T-helper 17 cell (primary cell): ENCODE measurements at places on chromosomes 13 and 19.

- peak; percentile 17 for DNase-seq
Observed at GRCh38 chr13:95300625-95301182, 547 bp downstream of the ABCC4 start.

DNA sequence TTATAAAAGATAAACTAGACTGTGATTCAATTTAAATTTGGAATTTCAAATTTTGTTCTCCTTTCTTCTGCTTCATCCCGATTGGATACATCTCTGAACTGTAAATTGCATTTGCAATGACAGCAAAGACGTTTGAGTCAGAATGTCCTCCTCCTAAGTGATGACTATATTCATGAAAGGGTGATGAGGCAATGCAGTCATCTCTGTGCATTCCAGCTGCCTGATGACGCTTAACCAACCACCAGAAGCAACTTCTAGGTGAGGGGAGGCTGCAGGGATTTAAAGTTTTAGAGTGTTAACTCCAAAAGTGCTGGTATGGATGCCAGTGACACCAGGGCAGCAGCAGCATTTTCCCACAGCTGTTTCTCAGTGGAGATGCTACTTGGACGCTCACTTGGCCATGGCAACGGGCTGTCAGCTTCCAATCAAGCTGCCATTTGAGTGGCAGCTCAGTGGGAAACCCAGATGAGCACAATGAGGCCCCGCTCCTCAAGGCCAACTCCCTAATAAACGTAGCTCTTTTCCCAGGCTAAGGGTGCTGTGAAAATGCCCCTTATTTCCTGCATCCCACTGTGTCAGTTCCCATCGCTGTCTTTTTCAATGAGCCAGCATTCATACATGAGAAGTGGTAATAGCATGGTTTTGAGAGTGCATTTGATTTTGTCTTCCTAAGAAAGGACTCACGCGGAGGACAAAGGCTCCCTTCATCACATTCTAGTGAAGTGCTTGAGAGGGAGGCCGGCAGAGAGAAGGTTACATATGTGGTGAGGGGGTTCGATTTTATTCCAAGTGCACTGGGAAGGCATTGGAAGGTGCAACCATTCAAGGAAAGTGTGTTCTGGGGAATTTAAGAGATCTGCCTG, 45.2 kb upstream of the AMER2 start:
- DNase-seq = no peak

DNA sequence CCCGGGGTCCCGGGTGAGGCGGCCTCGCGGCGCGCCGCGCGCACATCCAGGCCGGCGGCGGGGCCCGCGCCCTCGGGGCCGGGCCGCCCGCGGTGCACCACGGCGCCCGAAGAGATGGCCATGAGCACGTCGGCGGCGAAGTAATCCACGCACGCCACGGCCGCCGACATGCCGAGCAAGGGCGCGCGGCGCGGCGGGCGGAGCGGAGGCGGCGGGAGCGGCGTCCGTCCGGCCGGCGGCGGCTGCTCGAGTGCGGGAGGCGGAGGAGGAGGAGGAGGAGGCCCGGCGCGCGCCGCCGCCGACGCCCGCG, at the start of gene KLF16:
TSS of gene KLF16 (minus strand) at position 252 of the 310 bp plus-strand sequence. CDS start at position 170, 82 bp downstream.
- no peak for DNase-seq

DNA sequence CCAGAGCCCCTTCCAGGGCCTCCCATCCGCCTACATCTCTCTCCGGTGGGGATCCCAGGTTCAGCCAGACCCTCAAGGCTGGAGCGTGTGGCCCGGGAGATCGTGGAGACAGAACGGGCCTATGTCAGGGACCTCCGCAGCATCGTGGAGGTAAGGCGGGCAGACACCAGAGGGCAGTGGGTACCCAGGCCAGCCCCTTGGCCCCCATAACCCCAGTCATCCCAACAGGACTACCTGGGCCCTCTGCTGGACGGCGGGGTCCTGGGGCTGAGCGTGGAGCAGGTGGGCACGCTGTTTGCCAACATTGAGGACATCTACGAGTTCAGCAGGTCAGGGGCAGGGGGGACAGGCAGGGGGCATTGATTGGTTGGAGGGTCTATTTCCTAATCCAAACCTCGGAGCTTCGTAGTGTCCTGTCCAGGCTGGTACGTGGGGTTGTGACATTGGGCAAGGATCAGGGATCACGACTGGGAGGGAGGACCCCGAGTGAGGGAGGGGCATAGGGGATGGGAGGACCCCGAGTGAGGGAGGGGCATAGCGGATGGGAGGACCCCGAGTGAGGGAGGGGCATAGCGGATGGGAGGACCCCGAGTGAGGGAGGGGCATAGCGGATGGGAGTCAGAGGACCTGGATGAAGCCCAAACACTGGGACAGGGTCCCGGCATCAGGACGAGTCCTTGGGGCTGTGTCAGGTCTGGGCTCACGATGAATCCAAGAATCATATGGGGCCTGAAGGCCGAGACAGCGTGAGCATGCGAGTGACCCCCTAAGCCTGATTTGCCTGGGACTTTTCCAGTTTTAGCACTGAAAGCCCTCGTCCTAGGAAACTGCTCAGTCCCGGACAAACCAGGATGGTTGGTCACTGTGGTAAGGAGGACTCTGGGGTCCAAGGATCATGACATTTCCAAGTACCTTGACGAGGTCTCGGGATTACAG, 2.9 kb downstream of the PLEKHG2 start:
- no peak for DNase-seq

DNA sequence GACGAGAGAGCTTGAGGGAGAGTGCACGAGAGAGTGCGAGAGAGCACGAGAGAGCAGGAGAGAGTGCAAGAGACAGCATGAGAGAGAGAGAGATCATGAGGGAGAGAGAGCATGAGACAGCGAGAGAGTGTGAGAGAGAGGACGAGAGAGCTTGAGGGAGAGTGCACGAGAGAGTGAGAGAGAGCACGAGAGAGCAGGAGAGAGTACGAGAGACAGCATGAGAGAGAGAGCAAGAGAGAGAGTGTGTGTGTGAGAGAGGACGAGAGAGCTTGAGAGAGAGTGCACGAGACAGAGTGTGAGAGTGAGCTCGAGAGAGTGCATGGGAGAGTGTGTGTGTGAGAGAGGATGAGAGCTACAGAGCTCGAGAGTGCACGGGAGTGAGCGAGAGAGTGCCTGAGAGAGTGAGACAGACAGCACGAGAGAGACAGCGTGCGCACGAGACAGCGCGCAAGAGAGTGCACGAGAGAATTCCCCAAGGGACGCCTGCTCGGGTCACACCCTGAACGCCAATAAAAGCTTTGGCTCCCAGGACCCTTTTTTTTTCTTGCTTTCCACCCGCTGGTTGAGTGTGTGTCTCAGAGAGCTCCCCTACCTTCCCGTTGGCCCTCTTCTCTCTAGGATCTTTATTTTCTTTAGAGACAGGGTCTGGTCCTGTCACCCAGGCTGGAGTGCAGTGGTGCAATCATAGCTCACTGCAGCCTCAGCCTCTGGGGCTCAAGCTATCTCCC, 3.7 kb downstream of the CD70 start:
- no peak for DNase-seq

GRCh38 chr19:13163609-13164342, 13.6 kb downstream of the IER2 start:
- DNase-seq = peak; percentile 9

GRCh38 chr19:53818756-53819155, 5.4 kb downstream of the NLRP12 start:
- DNase-seq = no peak

- DNase-seq = no peak
Observed at GRCh38 chr19:39223703-39224279, 19.7 kb upstream of the SYCN start.

- no peak for DNase-seq
Observed at GRCh38 chr19:34224996-34225658, 29.2 kb upstream of the GARRE1 start.

DNA sequence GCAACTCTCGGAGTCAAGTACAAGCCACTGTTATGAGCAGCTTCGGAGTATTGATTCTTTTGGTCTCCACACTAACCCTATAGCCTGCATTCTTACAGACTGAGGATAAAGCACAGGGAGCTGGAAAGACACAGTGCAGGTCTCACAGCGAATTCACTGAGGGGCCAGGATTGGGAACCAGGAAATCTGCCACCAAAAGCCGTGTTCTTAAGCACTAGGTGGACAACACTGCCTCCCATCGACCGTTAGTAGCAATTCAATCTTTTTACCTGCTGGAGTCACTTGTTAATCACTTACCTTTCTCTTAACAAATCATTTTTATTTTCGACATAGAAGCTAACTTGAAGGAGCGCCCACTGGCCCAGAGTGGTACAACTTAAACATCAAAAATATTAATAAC, 6.3 kb downstream of the PMIS2 start:
- no peak for DNase-seq

GRCh38 chr19:18109733-18110608, 12.4 kb downstream of the MAST3 start:
- peak; percentile 44 for DNase-seq

GRCh38 chr19:40962460-40962961, 28.6 kb upstream of the CYP2B6 start:
- no peak for DNase-seq

DNA sequence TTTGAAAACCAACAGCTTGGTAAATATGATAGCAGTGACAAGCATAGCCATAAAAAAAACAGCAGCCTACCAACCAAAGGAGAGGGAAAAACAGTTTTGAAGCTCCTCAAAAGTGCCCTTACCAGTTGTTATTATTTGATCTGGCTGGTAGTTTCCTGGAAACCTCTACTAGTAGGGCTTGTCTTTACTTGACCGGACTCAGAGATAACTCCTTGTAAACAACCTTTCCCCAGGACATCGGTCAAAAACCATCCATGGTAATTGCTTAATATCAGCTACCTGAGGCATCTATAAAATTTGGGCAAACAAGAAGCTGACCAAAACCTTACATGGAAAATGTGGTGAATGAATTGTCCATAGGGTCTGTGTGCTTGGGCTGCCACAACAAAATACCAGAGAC, 210.9 kb downstream of the FGF14 start:
- DNase-seq = no peak

DNA sequence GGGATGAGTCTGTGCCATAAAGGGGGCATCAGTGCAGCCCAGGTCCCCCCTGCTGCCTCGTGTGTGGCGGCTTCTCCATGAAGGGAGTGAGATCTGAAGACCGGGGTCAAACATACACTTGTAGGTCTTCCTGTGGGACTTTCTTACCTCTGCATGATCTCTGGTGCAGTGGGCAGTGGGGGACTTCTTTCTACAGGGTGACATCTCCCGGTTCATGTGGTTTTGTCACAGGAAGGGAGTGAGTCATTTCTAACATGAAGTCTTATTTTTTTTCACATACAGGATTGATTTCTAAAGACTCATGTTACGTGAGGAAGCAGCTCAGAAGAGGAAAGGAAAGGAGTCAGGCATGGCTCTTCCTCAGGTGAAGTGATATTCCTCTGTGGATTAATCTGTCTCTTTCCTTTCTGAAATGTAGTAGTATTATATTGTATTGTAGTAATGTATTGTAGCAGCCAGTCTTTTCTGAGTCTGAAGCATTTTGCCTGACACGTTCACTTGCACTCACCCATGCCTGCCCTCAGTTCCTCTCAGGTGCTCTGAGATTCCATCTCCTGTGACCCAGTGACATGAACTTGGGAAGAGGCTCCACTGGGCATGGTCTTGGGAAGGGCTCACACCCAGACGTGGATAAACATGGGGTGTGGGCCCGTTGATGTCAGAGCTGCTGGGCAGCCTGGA, 15.7 kb downstream of the ZNF808 start:
- DNase-seq = no peak

DNA sequence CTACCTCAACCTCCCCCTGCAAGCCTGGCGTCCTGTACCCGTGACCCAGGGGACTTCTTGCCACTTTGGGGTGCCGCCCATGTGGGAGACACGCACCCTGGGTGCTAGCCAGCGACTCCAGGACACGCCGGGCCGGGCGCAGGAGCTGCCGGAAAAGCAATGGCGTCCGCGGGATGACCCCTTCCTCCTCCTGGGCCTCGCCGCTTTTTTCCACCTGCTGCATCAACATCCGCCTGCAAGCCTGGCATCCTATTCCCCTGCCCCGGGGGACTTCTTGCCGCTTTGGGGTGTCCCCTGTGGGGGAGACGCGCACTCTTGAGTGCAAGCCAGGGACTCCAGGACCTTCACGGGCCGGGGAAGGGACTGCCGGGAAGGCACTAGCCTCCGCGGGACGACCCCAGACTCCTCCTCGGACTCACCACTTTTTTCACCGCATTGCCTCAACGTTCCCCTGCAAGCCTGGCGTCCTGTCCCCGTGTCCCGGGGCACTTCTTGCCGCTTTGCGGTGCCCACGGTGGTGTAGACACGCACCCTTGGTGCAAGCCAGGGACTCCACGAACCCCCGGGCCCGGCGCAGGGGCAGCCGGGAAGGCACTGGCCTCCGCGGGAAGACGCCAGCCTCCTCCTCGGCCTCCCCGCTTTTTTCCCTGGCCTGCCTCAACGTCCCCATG, 237.8 kb downstream of the TUBA3C start:
- DNase-seq = no peak

GRCh38 chr19:58397533-58398037, 2.1 kb downstream of the RNF225 start:
- no peak for DNase-seq

DNA sequence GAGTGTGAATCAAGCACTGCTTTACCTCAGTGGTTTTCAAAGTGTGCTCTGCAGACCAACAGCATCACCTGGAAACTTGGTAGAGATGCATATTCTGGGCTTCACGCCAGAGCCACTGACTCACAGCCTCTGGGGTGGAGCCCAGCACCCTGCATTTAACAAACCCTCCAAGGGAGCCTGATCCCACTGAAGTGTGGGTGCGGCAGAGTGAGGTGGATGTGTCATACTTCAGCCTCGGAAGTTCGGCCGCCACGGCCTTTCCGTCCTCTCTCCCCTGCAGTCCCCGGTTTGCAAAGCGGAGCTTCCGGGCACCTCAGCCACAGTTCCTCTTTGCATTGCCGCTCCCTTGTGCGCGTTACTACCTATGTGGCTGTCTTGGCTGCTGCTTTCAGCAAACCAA, 33.3 kb upstream of the MICU2 start:
- DNase-seq = no peak

DNA sequence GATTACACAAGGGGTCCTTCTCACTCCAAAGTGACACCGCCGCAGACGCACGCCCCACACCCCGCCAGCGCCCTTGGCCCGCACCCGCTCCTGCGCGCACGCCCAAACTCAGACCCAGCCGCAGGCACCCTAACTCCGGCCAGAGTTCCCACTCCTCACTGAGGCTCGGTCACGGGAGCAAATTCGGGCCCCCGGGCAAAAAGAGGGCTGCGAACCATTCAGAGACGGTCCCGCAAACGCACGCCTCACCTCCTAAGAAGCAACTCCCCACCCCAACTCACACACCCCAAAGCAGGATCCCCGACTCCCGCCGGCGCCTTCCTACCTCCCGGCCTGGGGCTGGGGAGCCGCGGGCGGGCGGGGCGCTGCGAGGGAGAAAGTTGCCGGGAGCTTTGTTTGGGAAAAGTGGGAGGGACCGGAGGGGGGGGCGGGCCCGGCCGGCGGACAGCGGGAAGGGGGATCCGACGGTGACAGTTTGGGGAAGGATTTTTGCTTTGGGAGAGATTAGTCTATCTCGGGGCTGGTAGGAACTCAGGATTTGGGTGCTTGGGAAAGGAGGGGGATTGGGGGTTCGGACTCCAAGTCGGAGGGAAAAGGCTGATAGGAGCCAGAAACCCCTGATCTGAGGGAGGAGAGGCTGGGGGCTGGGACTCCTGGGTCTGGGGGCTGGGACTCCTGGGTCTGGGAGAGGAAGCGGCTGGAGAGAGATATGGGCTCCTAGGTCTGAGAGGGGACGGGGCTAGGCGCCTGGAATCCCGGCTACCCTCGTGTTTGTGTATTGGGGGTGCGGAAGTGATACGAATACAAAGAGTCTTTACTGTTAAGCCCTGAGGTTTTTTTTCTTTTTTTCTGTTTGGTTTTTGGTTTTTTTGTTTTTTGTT, at the start of gene TEAD2:
TSS of gene TEAD2 (minus strand) at position 369 of the 881 bp plus-strand sequence. CDS start 2,341 bp downstream, outside the sequence.
- no peak for DNase-seq

- no peak for DNase-seq
Observed at GRCh38 chr19:29610213-29610573, 4.1 kb downstream of the POP4 start.
